GM12892 (cell line): ENCODE measurements at places on chromosomes 13 and 19.

GRCh38 chr19:38989066-38989605 is 13.6 kb upstream of the FBXO17 start:
- no peak for DNase-seq

DNA sequence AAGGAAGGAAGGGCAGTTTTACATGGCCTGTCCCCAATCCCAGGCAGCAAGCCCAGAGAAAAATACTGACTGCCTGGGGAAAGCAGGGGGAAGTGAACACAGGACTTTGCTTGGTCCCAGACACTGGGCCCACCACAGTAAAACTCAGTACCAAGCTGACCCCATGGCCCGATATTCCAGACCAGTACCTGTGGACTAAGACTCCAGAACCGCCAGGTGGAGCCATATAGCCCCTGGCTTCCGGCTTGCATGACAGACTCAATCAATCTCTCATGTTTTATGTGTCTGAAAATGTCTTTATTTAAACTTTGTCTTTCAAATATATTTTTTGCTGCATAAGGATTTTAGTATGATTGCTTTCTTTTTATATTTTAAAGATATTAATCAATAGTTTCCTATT is 767.9 kb upstream of the SLITRK6 start:
- DNase-seq: no peak

DNA sequence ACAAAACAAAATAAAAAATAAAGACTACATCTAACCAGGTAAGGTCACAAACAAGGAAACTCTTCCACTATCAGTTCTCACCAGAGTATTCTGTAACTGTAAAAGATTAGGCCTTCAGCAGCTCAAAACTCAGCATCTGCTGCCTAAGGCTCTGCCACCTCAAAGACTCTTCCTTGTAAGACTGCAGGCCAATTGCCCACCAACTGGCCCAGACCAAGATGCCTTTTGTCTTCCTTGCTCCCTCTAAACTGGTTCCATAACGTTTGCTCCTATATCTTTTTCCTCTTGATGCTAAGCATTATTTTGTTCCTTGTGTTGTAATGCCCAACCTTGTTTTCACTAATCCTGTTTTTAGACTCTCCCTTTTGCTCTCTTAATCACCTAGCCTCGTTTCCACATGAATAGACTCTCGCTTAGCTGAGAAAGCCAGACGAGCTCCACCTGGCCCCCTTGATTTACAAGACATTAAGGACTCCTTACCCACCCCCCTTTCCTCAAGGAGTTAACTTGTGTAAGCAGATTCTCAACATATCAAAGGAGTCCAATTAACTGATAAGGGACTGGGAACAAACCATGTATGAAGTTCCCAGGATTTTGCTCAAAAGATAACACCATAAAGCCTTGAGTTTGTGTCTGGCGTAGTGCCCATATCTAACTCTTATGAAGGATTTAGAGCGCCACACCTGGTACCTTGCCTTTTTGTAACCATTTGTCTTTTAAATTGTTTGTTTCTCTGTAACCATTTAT is 1.5 kb downstream of the ZNF814 start:
- DNase-seq: no peak

GRCh38 chr13:47258384-47258783 is 361.5 kb upstream of the HTR2A start:
- no peak for DNase-seq

DNA sequence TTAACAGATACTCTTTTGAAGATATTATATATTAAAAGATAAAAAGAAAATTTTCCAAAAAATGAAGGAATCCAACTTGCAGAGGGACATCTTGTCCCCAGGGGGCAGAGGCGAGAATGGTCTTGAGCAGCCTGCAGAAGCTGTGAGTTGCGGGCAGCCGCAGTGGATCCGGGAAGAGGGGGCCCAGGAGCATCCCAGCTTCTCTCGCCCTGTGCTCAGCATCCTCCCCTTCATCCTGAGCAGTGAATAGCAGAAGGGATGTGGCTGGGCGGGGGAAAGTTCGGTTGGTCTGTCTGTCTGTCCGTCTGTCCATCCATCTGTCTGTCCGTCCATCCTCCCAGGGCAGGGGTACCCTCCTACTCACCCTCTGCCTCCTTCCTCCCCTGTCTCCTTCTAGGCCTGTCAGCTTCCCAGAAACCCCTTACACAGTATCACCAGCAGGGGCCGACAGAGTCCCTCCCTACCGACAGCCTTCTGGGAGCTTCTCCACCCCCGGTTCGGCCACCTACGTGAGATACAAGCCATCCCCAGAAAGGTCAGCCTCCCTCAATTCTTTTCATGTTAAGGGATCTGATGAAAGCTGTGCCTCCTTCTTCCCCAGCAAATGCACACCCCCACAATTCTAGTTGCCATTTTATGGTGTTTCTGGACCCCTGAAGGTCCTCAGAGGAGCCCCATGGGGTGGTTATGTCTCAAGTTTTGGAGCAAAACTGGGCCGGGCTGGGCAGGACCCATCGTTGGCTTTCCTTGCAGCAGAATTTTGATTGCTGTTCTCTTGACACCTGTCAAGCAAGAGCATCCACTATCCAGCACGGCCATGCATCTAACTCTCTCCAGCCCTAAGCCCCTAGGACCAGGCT is 81.6 kb downstream of the DPF1 start:
- DNase-seq: peak; percentile 53

- DNase-seq: no peak
These were observed 284.1 kb upstream of the SOX21 start for GRCh38 chr13:94996445-94996844.

DNA sequence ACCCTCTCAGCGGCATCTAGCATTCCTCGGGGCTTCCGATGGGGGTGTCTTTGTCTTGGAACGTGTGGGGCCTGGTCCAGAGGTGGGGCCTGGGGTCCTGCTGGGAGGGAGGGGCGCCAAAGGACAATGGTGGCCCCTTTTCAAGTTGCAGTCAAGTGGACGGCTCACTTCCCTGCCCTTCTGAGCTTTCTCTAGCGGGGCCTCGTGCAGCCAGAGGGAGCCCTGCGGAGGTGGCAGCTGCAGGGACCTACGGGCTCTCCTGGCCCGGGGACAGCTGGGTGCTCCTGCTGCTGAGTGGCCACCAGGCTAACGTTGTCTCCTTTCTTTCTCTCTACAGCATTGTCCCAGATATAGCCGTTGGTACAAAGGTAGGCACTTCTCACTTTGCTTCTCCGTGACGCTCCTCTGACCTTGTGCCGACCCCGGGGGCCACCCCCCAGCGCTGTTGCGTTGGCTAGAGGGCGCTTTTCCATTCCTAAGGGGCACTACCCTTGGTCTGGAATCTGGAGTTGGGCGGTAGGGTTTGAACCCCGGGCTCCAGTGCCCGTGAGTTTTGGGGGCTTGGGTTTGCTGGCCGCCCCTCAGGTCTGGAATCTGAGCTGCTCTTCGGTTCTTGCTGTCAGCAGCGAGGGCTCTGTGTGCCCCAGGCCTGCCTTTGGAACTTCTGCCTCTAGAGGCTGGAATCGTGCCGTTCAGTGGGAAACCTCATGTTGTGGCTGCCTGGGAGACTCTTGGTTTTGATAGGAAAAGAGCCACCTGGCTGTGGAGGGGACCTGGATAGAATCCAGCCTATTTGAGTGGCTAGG is 2.0 kb downstream of the PTBP1 start:
- DNase-seq: no peak
